ENCODE measurements at places on chromosomes 3 and 15. TPM values are rescaled to one million over a fixed set of nuclear protein-coding genes. Genes with fewer than 3 reads are reported as not detected.
A peak's percentile ranks its signal among the peaks of the same experiment; 100 is the strongest.

GRCh38 chr15:48802867-48803266, 8.0 kb downstream of the CEP152 start:
- H3K36me3 ChIP-seq: peaks cover 4% of the 10 kb centered on the region
- no peak overlapping the region for H3K4me3 ChIP-seq
- no peak overlapping the region for H3K27ac ChIP-seq
- DNase-seq: no peak

DNA sequence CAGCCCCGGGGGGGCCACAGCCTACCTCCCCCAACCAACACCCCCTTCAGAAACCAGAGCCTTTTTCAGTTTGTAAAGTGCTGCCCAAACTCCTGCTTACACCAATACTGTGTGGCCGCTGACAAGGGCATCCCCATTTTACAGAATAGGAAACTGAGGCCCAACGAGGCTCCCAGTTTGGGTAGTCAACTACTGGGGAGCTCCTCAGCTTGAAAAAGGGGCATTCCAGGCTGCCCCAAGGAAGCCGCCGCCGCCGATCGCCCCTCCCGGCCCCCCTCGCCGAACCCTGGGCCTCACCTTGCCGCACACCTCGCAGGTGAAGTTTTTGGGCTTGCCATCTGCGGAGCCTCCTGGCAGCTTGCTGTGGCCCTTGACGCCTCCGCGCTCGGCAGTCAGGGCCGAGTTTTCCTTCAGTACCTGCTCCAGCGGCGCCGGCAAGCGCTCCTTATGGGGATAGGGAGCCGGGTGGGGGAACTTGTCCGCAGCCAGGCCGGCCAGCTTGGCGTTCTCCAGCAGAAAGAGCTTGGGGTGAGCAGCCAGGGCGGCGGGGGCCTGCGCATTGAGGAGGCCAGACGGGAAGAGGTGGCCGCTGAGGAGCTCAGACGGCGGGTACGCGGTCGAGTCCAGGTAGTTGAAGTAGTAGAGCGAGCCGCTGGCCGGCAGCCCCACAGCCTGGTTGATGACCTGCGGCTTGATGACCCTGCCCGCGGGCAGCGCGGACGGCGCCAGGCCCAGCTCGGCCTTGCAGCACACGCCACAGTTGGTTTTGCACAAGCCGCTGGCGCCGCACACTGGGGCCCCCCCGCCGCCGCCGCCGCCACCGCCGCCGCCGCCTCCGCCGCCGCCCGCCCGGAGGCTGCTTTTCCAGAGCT, 1.4 kb downstream of the FEZF2 start:
- H3K4me3 ChIP-seq: no peak overlapping the region
- no peaks in the 10 kb centered on the region for H3K36me3 ChIP-seq
- no peaks in the 10 kb centered on the region for H3K4me1 ChIP-seq
- H3K27ac ChIP-seq: no peak overlapping the region
- DNase-seq: no peak

GRCh38 chr3:127157171-127157828, 35.6 kb upstream of the PRR23E start:
- no peaks in the 10 kb centered on the region for H3K4me1 ChIP-seq
- no peak for DNase-seq
- H3K4me3 ChIP-seq: no peak overlapping the region

GRCh38 chr3:32146746-32147211, 40.4 kb downstream of the GPD1L start:
- no peak for DNase-seq
- no peak overlapping the region for H3K4me3 ChIP-seq

- no peak overlapping the region for H3K27ac ChIP-seq
- no peaks in the 10 kb centered on the region for H3K4me1 ChIP-seq
- no peaks in the 10 kb centered on the region for H3K27me3 ChIP-seq
- peaks cover 84% of the 10 kb centered on the region for H3K36me3 ChIP-seq
- H3K4me3 ChIP-seq: no peak overlapping the region
Observed at GRCh38 chr3:50068134-50068533, 20.6 kb upstream of the RBM5 start.

DNA sequence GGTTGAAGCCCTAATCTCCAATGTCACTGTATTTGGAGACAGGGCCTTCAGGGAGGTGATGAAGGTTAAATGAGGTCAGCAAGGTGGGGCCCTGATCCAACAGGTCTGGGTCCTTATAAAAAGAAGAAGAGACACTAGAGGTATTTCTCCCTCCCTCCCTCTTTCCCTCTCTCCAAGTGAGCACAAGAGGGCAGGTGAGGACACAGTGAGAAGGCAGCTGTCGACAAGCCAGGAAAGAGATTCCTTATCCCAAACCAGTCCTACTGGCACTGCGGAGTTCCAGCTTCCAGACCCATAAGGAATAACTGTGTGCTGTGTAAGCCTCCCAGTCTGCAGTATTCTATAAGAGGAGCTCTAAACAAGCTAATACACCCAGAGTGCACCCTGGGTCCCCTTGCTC, 134.7 kb downstream of the ADAMTS17 start:
- peaks cover 2% of the 10 kb centered on the region for H3K36me3 ChIP-seq
- no peak overlapping the region for H3K4me3 ChIP-seq
- no peak overlapping the region for H3K27ac ChIP-seq
- no peaks in the 10 kb centered on the region for H3K4me1 ChIP-seq
- no peak for DNase-seq
- no peaks in the 10 kb centered on the region for H3K27me3 ChIP-seq

- no peak for DNase-seq
- H3K27ac ChIP-seq: no peak overlapping the region
- no peaks in the 10 kb centered on the region for H3K27me3 ChIP-seq
- H3K36me3 ChIP-seq: no peaks in the 10 kb centered on the region
- H3K4me1 ChIP-seq: peaks cover 21% of the 10 kb centered on the region
Observed at GRCh38 chr3:129628169-129628522, 21.7 kb upstream of the PLXND1 start.

DNA sequence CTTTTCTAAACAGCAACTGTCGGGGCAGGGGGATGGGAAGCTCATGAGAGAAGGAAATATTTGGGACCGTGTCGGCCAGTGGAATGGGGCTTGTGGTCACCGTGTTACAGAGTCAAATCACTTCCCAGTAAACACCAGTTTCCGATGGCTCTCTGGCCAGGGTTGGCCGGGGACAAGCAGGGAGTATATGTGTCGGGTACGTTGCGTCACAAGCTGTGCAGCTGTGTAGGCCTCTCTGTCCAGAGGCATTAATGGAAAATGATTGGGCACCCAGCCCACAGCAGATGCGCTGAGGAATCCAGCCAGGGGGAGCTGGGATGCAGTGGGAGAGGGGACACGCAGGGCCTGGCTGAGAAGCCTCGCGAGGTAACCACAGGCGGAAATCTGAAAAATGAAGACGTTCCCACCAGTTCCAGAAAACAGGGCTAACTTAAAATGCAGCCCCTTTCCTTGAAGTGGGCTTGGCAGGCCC, 15.8 kb upstream of the ALDH1A3 start:
- no peak for DNase-seq
- no peaks in the 10 kb centered on the region for H3K36me3 ChIP-seq
- H3K4me3 ChIP-seq: no peak overlapping the region
- no peak overlapping the region for H3K27ac ChIP-seq
- no peaks in the 10 kb centered on the region for H3K27me3 ChIP-seq

GRCh38 chr3:111913163-111913763, 54.2 kb downstream of the PHLDB2 start:
- H3K36me3 ChIP-seq: no peaks in the 10 kb centered on the region
- no peak overlapping the region for H3K4me3 ChIP-seq
- H3K27me3 ChIP-seq: no peaks in the 10 kb centered on the region
- H3K27ac ChIP-seq: no peak overlapping the region

DNA sequence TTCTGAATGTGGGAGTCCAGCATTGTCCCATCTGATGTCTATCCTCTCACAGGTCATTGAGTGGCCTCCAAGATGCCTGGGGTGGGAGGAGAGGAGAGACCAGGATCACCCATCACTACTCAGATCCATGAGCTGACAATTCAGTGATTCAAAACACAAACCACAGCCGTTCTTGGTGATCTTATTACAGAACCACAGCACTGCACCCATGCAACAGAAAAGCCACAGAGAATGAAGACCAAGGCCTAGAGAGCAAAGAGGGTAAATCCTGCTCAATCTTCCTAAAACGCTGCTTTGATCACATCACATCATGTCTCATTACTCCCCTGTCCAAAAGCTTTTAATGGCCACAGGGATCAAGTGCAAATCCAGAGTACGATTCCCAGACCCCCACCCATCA, 23.5 kb downstream of the ANP32A start:
- no peak overlapping the region for H3K4me3 ChIP-seq
- DNase-seq: no peak
- peak overlapping the region; percentile 17 for H3K27ac ChIP-seq

DNA sequence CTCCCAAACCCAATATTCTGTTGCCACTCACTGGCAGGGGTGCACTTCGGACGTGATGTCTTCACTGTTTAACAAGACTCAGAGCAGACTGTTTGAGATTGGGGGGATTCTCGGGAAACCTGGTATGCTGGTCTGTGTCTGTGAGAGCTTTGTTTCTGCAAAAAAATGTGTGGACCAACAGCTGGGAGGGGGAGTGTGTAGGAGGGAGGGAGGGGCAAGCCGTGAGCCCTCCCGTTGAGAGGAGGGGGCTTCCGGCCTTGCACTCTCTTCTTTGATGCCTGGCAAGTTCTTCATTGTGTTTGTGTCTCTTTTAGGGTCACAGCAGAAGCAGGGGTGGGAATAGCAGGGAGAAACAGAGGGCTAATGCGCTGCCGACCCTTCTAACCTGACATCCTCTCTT, 74.9 kb upstream of the NDN start:
- no peak for DNase-seq
- H3K27me3 ChIP-seq: no peaks in the 10 kb centered on the region
- H3K27ac ChIP-seq: no peak overlapping the region

DNA sequence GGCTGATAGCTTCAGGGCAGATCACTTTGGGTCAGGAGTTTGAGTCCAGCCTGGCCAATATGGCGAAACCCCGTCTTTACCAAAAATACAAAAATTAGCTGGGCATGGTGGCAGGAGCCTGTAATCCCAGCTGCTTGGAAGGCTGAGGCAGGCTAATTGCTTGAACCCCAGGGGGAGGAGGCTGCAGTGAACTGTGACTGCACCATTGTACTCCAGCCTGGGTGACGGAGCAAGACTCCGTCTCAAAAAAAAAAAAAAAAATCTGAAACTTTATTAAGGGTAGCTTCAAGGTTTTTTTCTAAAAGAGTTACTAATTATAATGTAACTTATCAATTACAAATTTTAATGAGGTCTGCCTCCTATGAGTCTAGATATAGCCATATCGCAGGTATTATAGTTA, 5.1 kb downstream of the NECTIN3 start:
- no peak overlapping the region for H3K27ac ChIP-seq
- peaks cover 25% of the 10 kb centered on the region for H3K27me3 ChIP-seq
- H3K4me1 ChIP-seq: peaks cover 15% of the 10 kb centered on the region
- no peaks in the 10 kb centered on the region for H3K36me3 ChIP-seq

- no peaks in the 10 kb centered on the region for H3K27me3 ChIP-seq
- no peak overlapping the region for H3K27ac ChIP-seq
- no peaks in the 10 kb centered on the region for H3K36me3 ChIP-seq
- no peak overlapping the region for H3K4me3 ChIP-seq
- no peak for DNase-seq
Observed at GRCh38 chr3:46422617-46423016, 15.6 kb downstream of the CCRL2 start.

DNA sequence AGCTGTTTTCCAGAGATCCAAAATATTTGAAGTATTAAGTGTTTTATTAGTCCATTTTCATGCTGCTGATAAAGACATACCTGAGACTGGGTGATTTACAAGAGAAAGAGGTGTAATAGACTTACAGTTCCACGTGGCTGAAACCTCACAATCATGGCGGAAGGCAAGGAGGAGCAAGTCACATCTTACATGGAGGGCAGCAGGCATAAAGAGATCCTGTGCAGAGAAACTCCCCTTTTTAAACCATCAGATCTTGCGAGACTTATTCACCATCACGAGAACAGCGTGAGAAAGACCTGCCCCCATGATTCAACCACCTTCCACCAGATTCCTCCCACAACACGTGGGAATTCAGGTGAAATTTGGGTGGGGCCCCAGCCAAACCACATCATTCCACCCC, 82.0 kb downstream of the KY start:
- H3K27me3 ChIP-seq: no peaks in the 10 kb centered on the region
- H3K27ac ChIP-seq: no peak overlapping the region
- H3K36me3 ChIP-seq: no peaks in the 10 kb centered on the region
- no peak overlapping the region for H3K4me3 ChIP-seq

- no peaks in the 10 kb centered on the region for H3K4me1 ChIP-seq
- no peak for DNase-seq
- H3K27me3 ChIP-seq: no peaks in the 10 kb centered on the region
- no peak overlapping the region for H3K4me3 ChIP-seq
- no peak overlapping the region for H3K27ac ChIP-seq
Observed at GRCh38 chr3:67416703-67417102, 237.7 kb downstream of the SUCLG2 start.

- H3K27ac ChIP-seq: no peak overlapping the region
- H3K27me3 ChIP-seq: no peaks in the 10 kb centered on the region
- no peak overlapping the region for H3K4me3 ChIP-seq
- H3K36me3 ChIP-seq: peaks cover 8% of the 10 kb centered on the region
- no peak for DNase-seq
- no peaks in the 10 kb centered on the region for H3K4me1 ChIP-seq
Observed at GRCh38 chr3:183378951-183379350, 49.5 kb downstream of the MCF2L2 start.

GRCh38 chr15:74041777-74042435, 40.4 kb downstream of the GOLGA6A start:
- H3K36me3 ChIP-seq: peaks cover 20% of the 10 kb centered on the region
- no peaks in the 10 kb centered on the region for H3K27me3 ChIP-seq
- no peak overlapping the region for H3K4me3 ChIP-seq
- DNase-seq: no peak

DNA sequence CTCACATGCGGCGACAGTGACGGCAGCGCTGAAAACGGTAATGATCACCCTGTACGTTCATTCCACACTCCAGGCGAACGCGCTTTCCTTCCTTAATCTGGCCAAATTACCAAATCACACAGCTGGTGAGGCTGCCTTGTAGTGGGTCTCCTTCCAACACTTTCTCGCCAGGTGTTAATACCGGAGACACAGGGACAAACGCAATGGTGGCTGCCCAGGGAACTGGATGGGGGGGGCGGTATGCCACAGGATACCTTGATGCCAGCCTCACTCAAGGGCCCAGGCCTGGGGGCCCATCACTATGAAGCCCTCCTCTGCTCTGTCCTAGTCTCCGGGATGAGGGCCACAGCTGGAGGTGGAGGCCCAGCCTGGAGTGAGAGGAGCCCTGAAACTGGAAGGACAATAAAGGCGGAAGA, 1.4 kb upstream of the CAMK2N2 start:
- peaks cover 28% of the 10 kb centered on the region for H3K4me1 ChIP-seq
- H3K27me3 ChIP-seq: peaks cover 11% of the 10 kb centered on the region
- peak overlapping the region; percentile 19 for H3K4me3 ChIP-seq
- no peaks in the 10 kb centered on the region for H3K36me3 ChIP-seq

RARB gene
- not detected for total RNA-seq

AMT gene
- 13.3 TPM for total RNA-seq

CLDN16 gene
- not detected for total RNA-seq

STAC gene
- total RNA-seq: 0.62 TPM

EPHB3 gene
- total RNA-seq: not detected

SLC6A1 gene
- not detected for total RNA-seq

ADAMTSL3 gene
- not detected for total RNA-seq

SLC9A9 gene
- total RNA-seq: 47.6 TPM

XCR1 gene
- total RNA-seq: not detected

KIF15 gene
- 1.1 TPM for total RNA-seq

ECE2 gene
- not detected for total RNA-seq

PLSCR5 gene
- total RNA-seq: not detected

LSAMP gene
- total RNA-seq: not detected

A4GNT gene
- total RNA-seq: not detected

GOLGA8Q gene
- 0.52 TPM for total RNA-seq
